Tongue (tissue), 3 donors: ENCODE measurements at places on chromosomes 2 and 18.
A peak's percentile ranks its signal among the peaks of the same experiment; 100 is the strongest.

GRCh38 chr2:126899616-126900185, 1.0 kb downstream of the TEX51 start:
- no peak for DNase-seq

- DNase-seq: peak; percentile 41
These were observed 15.6 kb upstream of the CYTIP start for GRCh38 chr2:157459486-157459885.

- no peak for DNase-seq
These were observed 8.3 kb downstream of the CTAGE1 start for GRCh38 chr18:22409445-22409844.

DNA sequence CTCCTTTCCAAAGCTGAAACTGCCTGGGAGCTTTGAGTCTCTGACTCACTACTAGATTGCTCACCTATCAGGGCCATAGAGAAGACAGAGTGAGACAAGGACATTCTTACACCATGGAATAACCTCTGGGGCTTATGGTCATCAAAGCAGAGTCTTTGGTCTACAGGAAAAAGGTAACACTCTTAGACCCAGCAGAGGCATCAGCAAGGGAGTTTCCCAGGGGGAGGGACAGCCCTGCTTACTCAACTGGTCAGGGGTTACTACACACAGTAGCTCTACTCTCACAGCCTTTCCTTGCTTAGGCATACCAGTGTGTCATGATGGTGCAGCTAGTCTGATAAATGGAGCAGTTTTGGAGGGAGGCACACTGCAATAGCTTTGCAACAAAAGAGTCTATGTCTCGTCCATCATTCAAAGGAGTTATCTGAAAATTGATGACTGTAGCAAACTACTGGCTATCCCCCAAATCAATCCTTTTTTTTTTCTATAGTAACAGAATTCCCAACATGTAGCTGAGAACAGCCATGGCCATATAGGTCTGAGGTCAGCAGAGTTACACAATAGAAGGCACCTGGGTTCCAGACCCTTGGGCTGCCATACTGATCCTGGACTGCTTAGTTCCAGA, 22.4 kb upstream of the CD28 start:
- no peak for DNase-seq

- DNase-seq: no peak
These were observed 102.3 kb downstream of the SGPP2 start for GRCh38 chr2:222526480-222527277.

DNA sequence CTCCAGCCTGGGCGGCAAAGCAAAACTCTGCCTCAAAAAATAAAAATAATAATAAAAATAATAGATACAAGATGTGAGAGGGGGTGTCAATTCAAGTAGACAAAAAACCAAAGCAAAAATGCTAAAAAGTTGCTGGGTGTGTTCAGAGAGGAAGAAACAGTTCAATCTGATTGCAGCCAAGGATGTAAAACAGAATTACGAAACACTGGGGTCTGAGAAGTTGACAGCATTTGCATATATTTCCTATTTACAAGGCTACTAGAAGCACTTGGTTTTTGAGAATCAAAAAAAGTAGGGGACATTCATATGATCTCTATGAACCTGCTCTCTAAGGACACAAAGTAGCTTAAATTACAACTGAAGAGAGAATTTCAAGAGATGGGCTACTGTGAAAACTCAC, 7.6 kb downstream of the TRIP12 start:
- DNase-seq: no peak

DNA sequence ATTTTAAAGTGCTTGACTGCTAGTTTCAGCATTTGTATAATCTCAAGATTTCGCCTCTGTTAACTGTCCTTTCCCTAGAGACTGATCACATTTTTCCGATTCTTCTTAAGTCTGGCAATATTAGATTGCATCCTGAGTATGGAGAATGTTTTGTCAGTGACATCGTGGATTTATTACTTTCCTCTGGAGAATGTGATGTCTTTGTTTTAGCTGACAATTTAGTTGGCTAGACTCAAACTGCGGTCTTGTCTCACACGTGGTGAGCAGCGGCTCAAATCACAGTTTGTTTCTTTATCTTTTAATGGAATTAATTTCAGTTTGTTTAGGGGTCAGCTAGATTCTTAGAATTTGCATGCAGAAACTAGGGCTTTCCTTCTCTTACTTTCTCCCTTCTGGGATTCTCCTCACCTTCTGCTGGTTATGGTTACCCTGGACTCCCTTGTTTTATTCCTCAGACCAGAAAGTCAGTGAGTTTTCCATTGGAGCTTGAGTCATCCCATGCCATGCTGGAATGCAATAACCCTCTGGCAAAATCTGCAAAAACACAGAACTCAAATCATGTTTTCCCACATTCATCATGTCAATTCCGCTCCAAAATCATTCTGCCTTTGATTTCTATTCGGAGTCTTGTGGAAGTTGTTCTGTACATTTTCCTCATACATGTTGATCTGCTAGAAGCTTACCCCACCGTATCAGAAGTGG, 327.2 kb upstream of the TRIB2 start:
- DNase-seq: no peak

GRCh38 chr2:44061876-44062275, 66.1 kb upstream of the LRPPRC start:
- DNase-seq: no peak

GRCh38 chr18:50679056-50679455, 119.2 kb downstream of the MAPK4 start:
- no peak for DNase-seq

DNA sequence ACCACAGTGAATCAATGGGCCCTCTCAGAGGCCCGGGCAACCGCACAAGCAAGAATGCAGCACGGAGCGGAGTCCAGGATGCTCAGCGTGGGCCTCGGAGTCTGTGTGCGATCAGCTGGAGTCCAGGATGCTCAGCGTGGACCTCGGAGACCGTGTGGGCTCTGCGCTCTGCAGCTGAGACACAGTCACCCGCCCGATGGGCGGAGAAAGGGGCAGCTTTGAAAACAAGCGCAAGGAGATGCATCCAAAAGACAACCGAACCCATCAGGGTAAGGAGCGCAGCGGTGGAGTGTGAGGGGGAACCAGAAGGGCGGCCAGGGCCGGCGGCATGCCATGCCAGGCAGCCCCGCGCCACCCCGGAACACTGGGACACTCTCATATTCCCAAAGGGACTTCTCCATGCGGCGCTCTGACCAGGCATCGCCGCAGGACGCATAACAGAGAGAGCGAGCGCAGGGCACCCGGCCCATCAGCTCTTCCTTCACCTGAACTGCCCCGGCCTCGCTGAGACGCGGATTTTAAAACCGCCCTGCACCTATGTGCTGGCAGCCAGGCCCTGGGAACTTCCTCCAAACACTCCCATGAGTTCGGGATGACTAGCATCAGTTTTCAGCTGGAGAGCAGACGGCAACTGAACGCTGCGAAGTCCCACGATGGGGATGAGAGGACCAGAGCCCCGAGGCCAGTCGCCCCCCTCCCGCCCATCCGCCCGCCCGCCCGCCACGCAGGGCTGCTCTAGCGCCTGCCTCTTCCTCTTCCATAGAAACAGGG, 44.7 kb downstream of the MC5R start:
- peak; percentile 25 for DNase-seq

DNA sequence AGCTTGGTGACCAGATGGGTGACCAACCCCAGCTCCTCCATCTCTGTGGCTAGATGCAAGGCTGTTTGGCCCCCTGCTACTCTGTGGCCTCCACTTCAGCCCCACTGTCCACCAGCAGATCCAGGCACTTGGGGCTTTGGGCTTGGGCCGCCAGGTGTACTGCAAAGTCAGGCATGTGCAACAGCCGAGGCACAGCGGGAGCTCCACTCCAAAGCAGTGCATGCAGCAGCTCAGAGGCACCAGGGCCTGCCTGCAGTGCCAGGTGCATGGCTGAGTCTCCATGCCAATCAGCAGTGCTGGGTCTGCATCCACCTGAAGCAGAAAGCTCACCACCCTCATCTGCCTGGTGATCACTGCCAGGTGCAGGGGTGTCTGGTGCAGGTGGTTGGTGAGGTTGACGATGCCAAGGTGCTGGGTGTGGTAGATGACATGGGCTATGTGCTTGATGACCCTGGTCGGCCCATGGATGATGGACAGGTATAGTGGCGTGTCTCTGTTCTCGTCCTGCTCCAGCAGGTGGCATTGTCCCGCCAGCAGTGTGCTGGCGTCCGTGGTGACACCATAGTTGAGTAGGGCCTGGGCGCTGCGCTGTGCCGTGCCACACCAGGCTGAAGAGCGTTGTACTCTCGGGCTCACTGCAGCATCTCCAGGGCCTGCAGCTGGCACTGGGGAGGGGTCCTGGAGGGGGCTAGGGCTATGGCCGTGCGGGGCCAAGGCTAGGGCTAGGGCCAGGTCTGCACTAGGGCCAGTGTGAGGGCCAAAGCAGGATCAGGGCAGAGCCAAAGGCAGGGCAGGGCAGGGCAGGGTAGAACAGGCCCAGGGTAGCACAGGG, 1.0 kb upstream of the ANKRD62 start:
- no peak for DNase-seq

- DNase-seq: no peak
These were observed 49.8 kb downstream of the ZC3H15 start for GRCh38 chr2:186535861-186536260.

- no peak for DNase-seq
These were observed 99.4 kb downstream of the CRIM1 start for GRCh38 chr2:36455011-36455410.

- no peak for DNase-seq
These were observed 10.8 kb downstream of the IL1RL1 start for GRCh38 chr2:102321941-102322719.

GRCh38 chr2:95374921-95375471, 27.5 kb upstream of the FAHD2A start:
- no peak for DNase-seq

DNA sequence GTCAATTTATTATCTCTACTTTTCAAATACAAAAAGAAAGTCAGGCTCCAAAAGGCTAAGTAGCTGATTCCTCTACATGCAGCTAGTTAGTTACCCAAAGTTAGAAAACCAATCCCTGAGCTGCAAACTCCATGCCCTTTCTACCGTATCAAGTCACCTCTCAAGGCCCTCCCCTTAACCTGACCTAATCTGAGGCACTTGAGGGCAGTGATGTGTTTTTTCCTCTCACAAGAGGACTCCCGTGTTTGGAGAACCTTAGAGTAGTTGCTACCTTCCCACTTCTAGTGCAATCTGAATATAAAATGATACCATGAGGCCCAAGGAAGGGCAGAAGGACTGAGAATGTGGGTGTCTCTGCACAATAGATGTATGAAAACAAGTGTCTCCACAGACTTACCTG, 907.9 kb upstream of the CELF4 start:
- DNase-seq: no peak

GRCh38 chr2:97660044-97660774, 3.6 kb downstream of the ACTR1B start:
- no peak for DNase-seq

- no peak for DNase-seq
These were observed 155.2 kb downstream of the AGPS start for GRCh38 chr2:177547772-177548171.

DNA sequence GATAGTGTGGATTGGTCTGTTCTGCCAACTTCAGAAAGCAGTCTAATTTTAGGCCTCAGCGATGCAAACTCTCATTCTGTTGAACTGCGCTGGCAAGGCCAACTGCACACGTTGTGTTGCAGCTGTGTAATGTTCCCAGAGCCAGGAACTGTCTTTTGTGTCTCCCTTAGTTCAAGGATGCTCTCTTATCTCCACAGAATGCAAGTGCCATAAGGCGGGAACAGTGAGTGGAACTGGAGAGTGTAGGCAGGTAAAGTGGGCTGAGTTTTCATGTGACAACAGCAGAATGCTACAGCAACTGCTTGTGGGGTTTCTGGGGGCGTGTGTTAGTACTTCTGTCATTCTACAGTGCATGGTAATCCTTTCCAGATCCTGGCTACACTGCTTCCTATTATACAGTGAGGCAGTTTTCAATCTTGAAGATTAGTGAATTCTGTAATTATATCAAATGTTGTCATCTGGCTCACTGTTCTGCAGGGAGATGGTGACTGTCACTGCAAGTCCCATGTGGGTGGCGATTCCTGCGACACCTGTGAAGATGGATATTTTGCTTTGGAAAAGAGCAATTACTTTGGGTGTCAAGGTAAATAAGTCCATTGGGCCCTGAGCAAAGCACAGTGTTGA, 125.8 kb downstream of the LAMA3 start:
- no peak for DNase-seq

DNA sequence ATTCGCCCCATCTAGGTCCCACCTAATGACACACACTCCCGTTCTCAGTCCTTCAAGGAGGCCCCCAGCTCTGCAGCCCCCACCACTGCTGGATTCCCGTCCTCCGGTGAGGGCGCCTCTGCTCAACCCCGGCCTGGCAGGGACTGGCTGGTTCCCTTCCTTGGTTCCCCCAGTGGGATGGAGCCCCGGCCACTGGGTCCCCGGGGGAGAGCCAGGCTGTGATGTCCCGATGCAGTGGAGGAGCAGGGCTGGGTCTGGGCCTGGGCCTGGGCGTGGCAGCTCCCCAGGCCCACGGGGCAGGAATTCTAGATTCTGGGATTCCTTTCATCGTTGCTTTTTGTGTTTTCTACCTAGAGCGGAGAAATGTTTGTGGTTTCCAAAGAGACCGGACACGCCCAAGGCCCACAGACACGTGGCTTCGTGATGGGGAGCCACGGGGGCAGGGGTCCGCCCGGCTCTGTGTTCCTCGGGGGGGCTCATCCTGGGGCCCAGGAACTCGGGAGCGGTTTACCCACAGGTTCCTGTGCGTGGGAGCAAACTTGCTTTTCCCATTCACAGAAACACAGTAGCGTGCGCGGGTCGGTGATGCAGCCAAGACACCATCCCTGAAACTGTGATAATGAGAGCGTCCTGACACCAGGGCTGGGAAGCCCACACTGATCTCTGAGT, 67.0 kb downstream of the SLC66A2 start:
- DNase-seq: no peak

DNA sequence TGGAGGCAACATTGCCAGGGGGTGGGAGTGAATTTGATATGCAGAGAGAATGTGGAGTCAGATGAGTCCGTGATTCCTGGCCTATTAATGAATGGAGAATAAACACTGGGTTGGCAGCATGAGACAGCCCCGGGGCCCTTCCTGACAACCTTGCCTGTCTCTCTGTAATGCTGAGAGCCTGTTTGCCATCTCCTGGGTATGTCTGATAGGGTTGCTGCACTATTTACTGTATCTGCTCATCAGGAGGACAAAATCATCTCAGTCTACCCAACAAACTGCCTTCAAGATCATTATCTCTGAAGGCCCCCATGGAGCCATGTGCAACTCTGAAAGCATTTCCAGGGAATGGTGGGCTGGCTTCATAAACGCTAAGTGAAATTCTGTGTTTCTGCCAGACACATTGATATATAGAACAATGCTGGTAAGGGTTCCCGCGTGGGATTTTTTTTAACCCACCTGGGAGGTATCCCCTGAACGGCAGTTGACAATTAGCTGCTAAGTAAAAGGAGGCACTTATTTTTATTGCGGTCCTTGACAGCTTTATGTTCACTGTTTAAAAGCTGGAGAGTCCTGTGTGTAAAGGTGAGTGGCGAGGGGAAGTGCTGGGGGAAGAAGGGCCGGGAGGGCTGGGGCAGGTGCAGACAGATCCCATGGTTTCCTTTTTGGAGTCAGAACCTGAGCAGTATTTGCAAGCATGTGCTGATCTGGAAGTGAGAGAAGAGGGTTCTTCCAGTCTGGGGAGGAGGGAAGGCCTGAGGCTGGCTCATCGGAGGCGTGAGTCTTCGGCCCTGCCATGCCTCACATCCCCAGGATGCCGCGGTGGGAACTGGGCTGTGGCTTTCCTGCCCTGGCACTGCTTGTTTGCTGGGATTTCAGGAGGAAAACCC, 64.8 kb downstream of the ARHGAP25 start:
- DNase-seq: no peak

- no peak for DNase-seq
These were observed 285.4 kb downstream of the ZNF521 start for GRCh38 chr18:25066516-25066915.

GRCh38 chr2:33497221-33497650, 20.8 kb downstream of the RASGRP3 start:
- DNase-seq: no peak
